ENCODE measurements at places on chromosomes 4 and X.

GRCh38 chr4:62670514-62670913, 1470.4 kb downstream of the ADGRL3 start:
- no peak for DNase-seq

DNA sequence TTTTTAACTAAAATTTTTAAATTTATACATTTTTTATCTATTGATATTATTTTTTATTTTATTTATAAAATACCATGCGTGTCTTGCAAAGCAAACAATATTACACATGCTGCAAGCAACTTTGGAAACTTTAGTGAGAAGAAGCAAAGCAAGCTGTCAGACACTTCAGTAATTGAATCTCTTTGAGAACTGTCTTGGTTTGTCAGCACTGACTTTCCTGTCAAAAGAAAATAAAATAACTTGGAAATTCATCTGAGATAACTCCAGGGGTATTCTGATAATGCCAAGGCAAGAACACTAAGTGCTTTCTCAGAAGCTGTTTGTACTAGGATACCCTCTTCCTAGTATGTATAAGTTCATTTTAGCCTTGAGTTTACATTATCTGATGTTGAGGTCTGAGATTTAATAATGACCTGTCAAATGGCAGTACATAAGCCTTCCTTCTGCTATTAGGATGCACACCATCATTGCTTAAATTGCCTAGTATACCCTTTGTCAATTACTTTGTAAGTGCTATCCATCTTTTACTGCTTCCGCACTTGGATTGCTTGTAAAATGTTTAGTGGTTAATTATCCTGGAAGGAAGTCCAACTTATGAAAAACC, 624.2 kb upstream of the AGA start:
- DNase-seq, result no peak

GRCh38 chr4:48462363-48462762, 20.8 kb upstream of the SLC10A4 start:
- peak; percentile 70 for DNase-seq

DNA sequence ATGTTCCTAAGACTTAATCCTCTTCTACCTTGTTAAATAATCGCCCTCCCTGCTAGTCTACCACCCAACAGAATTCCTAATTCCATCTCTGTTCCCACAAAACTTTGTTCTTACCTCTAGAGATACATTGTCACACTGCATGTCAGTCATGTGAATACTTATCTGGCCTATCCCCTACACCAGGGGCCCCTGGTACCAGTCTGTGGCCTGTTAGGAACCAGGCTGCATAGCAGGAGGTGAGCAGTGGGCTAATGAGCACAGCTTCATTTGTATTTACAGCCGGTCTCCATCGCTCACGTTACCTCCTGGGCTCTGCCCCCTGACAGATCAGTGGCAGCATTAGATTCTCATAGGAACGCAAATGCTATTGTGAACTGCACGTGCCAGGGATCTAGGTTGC, 73.9 kb downstream of the APBB2 start:
- DNase-seq, result no peak

- peak; percentile 1 for DNase-seq
Observed at GRCh38 chr4:27084685-27085361, 224.2 kb downstream of the STIM2 start.

- DNase-seq, result no peak
Observed at GRCh38 chr4:140743194-140743931, 12.8 kb downstream of the TBC1D9 start.

- DNase-seq, result no peak
Observed at GRCh38 chrX:49912086-49912485, 10.3 kb upstream of the CLCN5 start.

- DNase-seq, result no peak
Observed at GRCh38 chr4:188971125-188971524, 831.9 kb downstream of the TRIML1 start.

- DNase-seq, result no peak
Observed at GRCh38 chr4:25484243-25484721, 107.2 kb downstream of the ANAPC4 start.

DNA sequence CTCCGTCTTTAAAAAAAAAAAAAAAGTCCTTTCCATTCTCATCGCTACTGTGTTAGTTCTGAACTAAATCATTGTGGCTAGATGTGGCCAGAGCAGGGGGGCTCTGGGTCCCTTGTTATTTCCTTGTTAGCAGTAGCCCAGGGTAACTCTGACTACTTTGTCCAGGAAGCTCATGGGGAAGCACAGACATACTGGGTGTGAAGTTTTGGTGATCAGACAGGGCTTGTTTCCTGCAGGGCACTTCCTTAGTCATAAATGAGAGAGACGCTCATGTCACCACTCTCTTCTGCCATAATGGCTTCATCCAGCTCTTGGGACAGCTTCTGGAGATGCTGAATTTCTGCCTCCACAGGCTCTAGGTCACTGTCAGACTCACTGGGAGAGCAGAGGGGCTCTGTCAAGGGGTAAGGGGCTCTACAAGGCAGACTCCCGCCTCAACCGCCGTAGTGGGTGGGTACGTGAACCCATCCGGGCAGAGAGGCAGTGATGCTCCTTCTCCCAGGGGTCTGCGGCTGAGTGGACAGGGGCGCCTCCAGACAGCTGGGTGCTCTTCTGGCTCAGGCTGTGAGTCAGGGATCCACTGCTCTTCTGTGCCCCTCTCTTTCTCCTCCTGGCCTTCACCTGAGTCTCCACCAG, 12.9 kb downstream of the STIM2 start:
- DNase-seq, result no peak

- no peak for DNase-seq
Observed at GRCh38 chrX:130171446-130172126, at the start of gene RAB33A. Gene RAB33A (plus strand): TSS chrX:130171962. CDS start chrX:130172063, 101 bp downstream.

- no peak for DNase-seq
Observed at GRCh38 chr4:130808492-130808891, 1712.5 kb downstream of the C4orf33 start.

- DNase-seq, result no peak
Observed at GRCh38 chr4:150664935-150665334, 83.0 kb downstream of the MAB21L2 start.

DNA sequence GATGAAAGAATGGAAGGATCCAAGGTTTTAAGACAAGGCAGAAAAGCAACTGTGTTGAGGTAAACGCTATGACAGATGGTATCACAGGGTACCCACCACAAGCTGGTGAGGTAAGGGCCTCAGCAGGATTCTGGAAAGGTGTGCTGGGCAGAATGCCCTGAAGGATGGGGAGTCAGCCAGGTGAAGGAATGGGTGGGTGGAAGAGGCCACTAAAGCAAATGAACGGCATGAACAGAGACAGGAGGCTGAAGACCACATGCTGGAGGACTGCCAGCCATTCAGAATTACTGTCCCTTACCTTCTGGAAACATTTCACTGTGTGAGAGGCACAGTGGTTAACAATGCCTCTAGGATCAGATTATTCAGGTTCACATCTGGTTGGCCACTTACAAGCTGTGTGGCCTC, 23.6 kb downstream of the GPRIN3 start:
- DNase-seq, result no peak

- no peak for DNase-seq
Observed at GRCh38 chr4:42205541-42205940, 53.1 kb upstream of the BEND4 start.

- no peak for DNase-seq
Observed at GRCh38 chr4:73501664-73502265, 20.2 kb downstream of the AFM start.

DNA sequence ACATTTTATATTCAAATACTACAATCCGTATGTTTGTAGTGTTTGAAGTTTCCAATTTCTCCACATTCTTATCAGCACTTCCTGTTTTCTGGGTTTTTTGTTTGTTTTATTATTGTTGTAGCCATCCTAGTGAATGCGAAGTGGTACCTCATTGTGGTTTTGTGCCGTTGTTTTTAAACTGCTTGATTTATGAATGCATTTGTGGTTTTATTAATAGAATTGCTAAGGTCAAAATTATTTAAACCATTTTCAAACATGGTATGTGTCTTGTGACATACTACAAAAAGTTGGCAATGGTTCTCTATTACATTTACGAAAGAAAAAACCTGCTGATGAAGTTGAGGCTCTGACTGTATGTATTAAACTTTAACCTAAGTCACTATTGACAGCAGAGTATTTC, 780.0 kb upstream of the MAGEB2 start:
- no peak for DNase-seq

DNA sequence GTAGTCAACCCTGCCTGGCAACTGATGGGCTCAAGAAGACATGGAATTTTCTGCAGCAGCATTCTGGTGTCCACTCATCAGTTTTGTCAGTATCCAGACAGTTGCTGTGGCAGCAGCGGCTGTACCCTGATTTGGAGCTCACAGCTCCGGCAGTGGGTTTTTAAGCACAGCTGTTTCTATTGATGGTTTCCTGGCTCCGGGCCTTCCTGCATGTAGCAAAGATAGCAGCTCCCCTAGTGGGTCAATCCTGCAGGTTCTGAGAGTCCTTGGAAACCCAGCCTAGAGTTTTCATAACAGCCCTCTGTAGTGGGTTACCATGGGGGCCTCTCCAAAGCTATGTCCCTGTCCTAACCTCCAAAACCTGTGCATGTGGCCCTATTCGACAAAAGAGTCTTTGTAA, 84.0 kb upstream of the ATP6AP2 start:
- peak; percentile 37 for DNase-seq

DNA sequence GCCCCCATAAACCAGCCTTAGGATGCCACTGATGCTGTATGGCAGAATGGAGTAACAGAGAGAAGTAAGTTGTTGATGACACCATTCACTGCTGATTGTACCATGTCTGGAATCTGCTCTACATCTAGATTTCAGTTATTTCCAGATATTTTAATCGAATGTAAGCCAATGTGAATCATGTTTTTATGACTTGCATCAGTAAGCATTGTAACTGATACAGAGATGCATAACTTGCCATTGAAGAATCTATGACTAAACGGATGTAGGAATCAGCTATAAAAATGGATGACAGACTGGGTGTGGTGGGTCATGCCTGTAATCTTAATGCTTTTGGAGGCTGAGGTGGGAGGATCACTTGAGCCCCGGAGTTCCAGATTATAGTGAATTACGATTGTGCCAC, 161.0 kb upstream of the GATB start:
- DNase-seq, result no peak

DNA sequence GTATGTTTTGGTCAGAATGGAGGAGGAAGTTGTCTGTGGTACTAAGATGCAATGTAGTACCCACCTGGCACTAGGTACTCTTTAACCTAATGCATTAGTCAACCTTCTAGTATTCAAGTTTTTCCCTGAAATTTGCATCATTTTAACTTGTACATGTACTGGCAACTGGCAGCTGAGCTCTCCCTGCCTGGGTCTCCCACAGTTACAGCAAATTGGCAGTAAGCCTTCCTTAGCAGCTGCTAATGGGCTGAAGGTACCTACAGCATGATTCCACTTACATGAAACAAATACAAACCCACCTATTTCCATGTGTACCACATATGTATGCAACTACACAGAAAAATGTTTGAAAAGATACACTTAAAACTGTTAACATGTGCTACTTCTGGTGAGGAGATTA, 8.1 kb upstream of the KLHL2 start:
- DNase-seq, result no peak

GRCh38 chr4:142656178-142656577, 189.9 kb downstream of the INPP4B start:
- DNase-seq, result no peak

DNA sequence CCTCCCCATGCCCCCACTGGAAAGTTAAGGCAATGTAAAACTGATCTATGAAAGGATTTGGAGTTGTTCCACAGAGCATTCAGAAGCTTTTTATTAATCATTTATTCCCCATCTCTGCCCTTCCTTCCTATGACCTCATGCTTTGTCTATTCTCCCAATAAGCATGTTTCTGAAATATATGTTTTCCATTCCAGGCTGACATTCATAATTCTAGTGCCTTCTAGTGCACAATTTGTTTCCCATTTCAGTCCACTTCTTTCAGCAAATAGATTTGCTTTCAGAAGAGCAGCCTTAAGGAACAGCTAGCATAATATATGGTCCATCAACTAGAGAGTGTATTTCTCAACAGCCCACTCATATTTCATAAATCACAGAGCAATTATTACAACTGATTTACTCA, 77.1 kb upstream of the ATXN3L start:
- peak; percentile 69 for DNase-seq

GRCh38 chrX:118644378-118644777, 83.0 kb upstream of the IL13RA1 start:
- DNase-seq, result no peak

DNA sequence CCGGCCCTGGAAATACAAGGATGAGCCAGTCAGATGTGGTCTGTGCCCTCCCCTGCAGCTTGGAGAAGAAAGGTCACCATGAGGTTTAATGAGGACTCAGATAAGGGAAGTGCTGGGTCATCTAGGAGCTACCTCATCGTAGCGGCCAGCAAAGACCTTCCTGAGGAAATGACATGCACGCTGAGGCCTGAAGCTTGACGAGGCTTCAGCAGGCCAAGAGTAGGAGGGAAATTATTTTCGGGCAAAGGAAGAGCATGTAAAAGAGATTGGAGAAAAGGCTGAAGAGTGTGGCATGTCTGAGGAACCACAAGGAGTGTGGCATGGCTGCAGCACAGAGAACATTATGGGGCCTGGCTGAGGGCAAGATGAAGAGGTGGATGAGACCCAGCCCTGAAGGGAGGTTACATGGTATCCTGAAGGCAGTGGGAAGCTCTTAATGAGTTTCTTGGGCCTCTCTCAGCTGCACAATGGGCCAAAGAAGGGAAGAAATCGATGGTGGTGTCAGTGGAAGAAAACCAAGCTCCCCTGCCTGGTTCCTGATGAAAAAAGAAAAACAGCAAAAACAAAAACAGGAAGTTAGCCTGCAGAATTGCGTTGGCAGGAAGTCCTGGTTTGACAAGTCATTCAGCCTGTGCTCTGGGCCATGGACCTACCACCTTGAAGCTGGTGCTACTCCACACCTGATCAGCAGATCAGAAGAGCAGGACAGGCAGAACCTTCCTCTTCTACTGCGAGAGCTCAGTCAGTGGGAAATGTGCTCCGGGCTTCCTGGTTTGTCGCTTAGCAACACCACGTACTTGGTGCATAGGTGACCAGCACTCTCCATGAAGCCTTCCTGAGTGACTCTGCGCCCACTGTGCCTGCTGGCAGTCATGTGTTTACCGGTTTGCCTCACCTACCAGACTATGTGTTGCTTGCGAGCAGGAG, 134.5 kb upstream of the KLF3 start:
- no peak for DNase-seq

- no peak for DNase-seq
Observed at GRCh38 chr4:125676156-125676555, 361.4 kb downstream of the FAT4 start.

DNA sequence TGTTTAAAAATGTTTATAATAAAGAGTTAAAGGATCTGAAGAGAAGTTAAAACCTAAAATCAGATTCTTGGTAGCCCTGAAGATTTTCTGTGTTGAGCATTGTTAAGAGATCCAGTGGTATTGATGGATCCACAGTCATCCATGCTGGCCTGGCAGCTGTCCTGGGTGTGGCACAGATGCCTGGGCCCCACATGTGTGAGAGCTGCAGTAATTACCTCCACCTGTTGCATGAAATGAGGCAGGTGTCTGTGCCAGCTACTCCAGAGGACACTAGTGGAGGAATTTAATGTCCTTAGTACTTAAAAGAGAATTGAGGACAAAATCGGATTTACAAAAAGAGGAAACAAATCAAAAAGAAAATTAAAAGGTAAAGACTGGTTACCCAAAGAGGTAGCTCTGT, 44.0 kb downstream of the MGST2 start:
- DNase-seq, result no peak

Data from skin of body (tissue), 3 donors.